IPS DF 6.9 (cell line): ENCODE measurements at places on chromosomes 11 and 22.

DNA sequence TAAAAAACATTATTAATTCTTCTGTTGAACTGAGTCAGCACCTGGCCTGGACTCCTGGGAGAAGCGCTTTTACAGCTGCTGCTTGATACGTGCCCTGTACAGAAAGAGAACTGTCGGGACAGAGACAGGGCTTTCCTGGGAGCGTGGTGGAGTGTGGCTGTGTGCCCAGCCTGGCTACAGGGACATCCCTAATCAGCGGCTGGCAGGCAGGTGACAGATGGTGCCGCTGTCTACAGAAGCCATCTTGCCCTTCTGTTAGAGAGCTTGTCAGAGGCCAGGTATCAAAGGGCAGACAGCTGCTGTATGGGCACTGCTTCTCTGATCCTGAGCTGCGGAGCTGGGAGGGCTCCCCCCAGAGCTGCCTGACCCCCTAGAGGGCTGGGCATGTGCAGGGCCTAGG is 361.8 kb downstream of the TENM4 start:
- no peaks in the 10 kb centered on the region for H3K4me1 ChIP-seq
- no peaks in the 10 kb centered on the region for H3K27me3 ChIP-seq
- H3K27ac ChIP-seq: no peak overlapping the region
- no peaks in the 10 kb centered on the region for H3K36me3 ChIP-seq
- no peak overlapping the region for H3K4me3 ChIP-seq

- no peak overlapping the region for H3K4me3 ChIP-seq
- peaks cover 21% of the 10 kb centered on the region for H3K36me3 ChIP-seq
- no peak overlapping the region for H3K27ac ChIP-seq
- no peak for DNase-seq
- no peaks in the 10 kb centered on the region for H3K27me3 ChIP-seq
Observed at GRCh38 chr22:37710675-37711074, 13.8 kb downstream of the TRIOBP start.

DNA sequence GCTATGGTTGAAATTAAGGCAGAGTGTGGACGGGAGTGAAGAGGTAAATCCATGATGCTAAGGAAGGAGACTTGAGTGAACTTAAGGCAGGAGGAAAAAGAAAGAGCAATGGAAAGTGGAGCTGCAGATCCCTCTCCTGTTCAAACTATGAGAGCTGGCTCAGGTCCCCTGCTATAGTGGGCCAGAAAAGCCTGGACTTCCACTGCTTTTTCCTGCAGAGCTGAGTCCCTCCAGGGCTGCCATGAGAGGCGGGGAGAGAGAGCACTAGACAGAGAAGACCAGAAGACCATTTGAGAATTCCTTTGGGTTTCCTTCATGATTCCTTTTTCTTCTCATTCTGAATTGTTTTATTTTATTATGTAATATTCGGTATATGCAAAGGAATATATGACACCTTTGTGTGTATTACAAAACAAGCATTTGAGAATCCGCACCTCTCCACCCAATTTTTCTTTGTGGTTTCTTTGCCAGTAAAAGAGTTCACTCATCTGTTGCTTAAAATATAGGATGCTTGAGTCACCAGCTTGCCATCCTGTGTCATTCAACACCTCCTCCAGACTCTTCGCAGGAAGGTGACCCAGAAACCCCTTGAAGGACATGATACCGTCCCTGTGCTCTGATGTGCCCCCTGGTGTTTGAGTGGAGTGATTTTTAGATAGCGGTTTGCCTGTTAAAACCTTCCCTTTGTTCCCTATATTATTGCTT is 24.4 kb downstream of the SREBF2 start:
- H3K4me1 ChIP-seq: peaks cover 3% of the 10 kb centered on the region; the same call in 1 of the 2 replicates
- no peak overlapping the region for H3K4me3 ChIP-seq
- H3K27ac ChIP-seq: no peak overlapping the region
- H3K36me3 ChIP-seq: no peaks in the 10 kb centered on the region

DNA sequence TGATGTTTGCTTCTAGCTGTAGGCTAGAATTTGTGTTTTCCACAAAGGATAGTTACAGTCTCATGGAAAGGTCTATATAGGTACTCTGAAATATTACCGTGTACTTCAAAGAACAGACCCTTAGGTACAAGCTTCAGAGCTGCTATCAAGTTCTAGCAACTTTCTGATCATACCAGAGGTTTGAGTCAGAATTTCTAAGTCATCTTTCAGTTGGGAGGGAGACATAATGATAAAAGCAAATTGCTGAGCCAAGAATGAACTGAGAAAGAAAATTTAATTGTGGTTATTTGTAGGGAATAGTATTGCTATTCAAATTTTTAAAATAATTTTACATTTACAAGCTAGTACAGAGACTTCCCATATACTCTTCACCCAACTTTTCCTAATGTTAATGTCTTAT is 19.9 kb upstream of the ME3 start:
- H3K36me3 ChIP-seq: no peaks in the 10 kb centered on the region
- H3K27me3 ChIP-seq: no peaks in the 10 kb centered on the region
- no peak for DNase-seq
- H3K27ac ChIP-seq: no peak overlapping the region
- no peak overlapping the region for H3K4me3 ChIP-seq

DNA sequence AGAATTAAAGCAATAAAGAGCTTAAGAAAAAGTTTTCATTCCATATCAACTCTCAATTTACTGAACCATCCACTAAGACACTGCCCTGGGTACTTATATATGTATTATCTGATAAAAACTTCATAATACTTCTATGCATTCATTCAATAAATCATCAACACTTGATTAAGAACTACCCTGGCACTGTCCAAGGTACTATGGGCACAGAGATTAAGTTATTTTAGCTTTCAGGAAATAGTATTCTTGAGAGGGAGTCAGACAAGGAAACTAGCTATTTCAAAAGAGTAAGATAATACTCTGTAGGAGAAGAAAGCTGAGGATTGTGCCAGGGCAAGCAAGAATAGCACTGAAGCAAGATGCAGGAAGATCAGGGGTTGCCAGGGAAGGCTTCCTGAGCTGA is 640.8 kb downstream of the FAM181B start:
- no peaks in the 10 kb centered on the region for H3K4me1 ChIP-seq
- no peak for DNase-seq
- H3K4me3 ChIP-seq: no peak overlapping the region
- no peaks in the 10 kb centered on the region for H3K36me3 ChIP-seq
- no peaks in the 10 kb centered on the region for H3K27me3 ChIP-seq

GRCh38 chr11:122293296-122294023 is 177.4 kb upstream of the BLID start:
- no peaks in the 10 kb centered on the region for H3K27me3 ChIP-seq
- no peaks in the 10 kb centered on the region for H3K4me1 ChIP-seq
- H3K36me3 ChIP-seq: no peaks in the 10 kb centered on the region

- H3K27ac ChIP-seq: no peak overlapping the region
- peak overlapping the region; percentile 20; the same call in 1 of the 2 replicates for H3K4me3 ChIP-seq
- peaks cover 1% of the 10 kb centered on the region; the same call in 1 of the 2 replicates for H3K4me1 ChIP-seq
- H3K27me3 ChIP-seq: peaks cover 3% of the 10 kb centered on the region; the same call in 1 of the 2 replicates
- no peaks in the 10 kb centered on the region; the same call in 1 of the 2 replicates for H3K36me3 ChIP-seq
Observed at GRCh38 chr22:49934891-49935557, 16.6 kb downstream of the CRELD2 start.
